ENCODE measurements at places on chromosomes 5 and 9.

GRCh38 chr9:124020520-124021384 is 9.2 kb downstream of the LHX2 start:
- no peak for DNase-seq

- DNase-seq, result no peak
Measured at GRCh38 chr5:101346906-101347305, 443.8 kb upstream of the ST8SIA4 start.

DNA sequence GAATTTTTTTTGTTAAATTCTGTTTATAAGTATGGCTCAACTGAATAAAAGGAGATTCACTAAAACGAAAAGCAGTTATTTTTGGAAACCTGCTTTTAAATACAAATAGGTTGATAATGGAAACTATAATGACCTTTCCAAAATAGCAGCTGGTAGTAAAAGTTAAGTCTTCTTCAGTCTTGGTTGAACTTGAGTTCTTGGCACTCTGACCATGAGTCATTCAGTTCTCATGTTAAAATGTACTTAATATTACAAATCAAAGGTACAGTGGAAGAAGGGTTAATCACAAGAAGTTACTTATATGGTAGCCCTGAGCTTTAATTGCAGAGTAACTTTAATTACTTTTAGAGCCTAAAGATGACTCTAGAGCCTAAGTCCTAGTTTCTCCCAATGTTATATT is 62.1 kb downstream of the KLF9 start:
- no peak for DNase-seq

- no peak for DNase-seq
Measured at GRCh38 chr9:126481862-126482261, 131.9 kb upstream of the LMX1B start.

- DNase-seq, result no peak
Measured at GRCh38 chr5:89840906-89841305, 568.6 kb downstream of the CETN3 start.

DNA sequence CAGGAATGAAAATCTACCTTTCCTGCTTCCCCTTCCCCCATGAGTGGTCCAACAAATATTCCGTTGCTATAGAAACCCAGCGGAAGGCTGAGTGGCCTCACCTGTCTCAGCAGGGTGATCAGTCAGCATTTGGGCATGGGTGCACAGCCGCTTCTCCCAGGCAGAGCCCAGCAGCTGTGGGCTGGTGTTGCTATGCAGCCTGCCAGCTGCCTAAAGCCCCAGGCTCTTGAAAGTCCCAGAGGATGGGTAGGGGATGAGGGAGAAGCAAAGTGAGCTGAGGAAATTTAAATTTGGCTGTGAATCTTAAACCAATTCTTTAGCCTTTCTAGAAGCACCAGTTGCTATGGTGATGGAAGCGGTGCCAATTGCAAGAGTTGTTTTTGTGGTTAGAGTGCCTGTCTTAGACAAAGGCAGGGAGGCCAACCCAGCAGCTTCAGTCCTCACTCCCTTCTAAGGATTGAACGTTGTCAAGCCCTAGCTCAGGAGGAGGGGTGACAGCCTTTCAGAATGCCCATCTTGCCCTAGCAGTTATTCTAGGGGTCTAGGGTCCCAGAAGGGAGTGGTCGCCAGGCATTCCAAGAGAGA is 151.5 kb upstream of the PITX1 start:
- DNase-seq, result no peak

All from H54 (cell line).